GM23248 (cell line): ENCODE measurements at places on chromosomes 7 and 10. TPM values are rescaled to one million over a fixed set of nuclear protein-coding genes. Genes with fewer than 3 reads are reported as not detected.

- H3K4me1 ChIP-seq, result no peaks in the 10 kb centered on the region
- H3K27ac ChIP-seq, result no peak overlapping the region
- H3K36me3 ChIP-seq, result no peaks in the 10 kb centered on the region
- H3K27me3 ChIP-seq, result no peaks in the 10 kb centered on the region
- no peak overlapping the region for H3K4me3 ChIP-seq
Measured at GRCh38 chr7:156222611-156223010, 410.3 kb upstream of the SHH start.

DNA sequence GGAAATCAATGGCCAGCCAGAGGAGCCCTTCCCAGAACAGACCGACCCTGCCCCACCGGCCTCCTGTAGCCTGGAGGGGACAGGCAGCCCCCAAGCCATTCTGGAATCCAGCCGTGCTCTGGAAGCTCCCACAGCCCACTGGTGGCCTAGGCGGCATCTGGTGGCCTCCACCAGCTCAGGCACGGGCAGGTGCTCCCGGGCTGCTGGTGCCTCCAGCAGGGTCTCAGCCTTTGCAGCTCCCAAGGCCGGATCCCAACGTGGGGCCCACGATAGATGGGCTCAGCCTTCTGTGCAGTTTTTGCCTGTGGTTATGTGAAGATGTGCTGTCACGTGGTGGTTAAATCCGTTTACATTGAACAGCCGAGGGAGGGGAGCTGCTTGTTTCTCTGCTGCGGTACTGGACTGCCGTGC is 44.4 kb downstream of the JAKMIP3 start:
- H3K27ac ChIP-seq, result no peak overlapping the region
- no peak for DNase-seq
- no peaks in the 10 kb centered on the region for H3K36me3 ChIP-seq

YAE1 gene
- 40.5 and 43.5 TPM in 2 replicates for polyA plus RNA-seq

- H3K27me3 ChIP-seq, result no peaks in the 10 kb centered on the region
- DNase-seq, result peak; percentile 77
- 0 out of 2 replicates have a peak overlapping the region, but pooled peaks have one; percentile 1 for H3K4me3 ChIP-seq
- peaks cover 32% of the 10 kb centered on the region for H3K4me1 ChIP-seq
Measured at GRCh38 chr7:66296557-66296956, 91.4 kb downstream of the TPST1 start.

- H3K36me3 ChIP-seq, result no peaks in the 10 kb centered on the region
- no peak overlapping the region for H3K27ac ChIP-seq
- H3K27me3 ChIP-seq, result no peaks in the 10 kb centered on the region
- no peak overlapping the region for H3K4me3 ChIP-seq
Measured at GRCh38 chr10:13231190-13231589, 3.0 kb downstream of the UCMA start.

DNA sequence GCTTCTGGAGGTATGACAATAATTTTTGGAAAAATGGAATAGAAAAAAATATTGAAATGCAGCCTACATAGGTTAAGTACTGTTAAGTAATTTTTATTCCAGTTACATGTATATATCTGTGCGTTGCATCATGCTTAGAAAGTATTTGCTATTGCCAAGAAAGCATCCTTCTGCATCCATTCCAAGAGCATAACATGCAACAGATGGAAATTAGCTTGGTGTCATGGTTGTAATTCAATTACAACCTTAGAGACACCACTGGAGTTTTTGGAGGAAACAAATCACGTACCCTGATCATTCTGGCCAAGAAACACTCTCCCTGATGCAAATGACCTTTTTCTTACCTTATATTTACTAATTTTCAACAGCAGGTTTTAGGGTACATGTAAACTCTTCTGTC is 1.7 kb downstream of the AKR1B1 start:
- H3K36me3 ChIP-seq, result no peaks in the 10 kb centered on the region
- peaks cover 26% of the 10 kb centered on the region for H3K4me1 ChIP-seq
- no peak overlapping the region for H3K27ac ChIP-seq
- DNase-seq, result no peak
- H3K27me3 ChIP-seq, result no peaks in the 10 kb centered on the region
- H3K4me3 ChIP-seq, result peak overlapping the region; percentile 87; the same call in 1 of the 2 replicates

- H3K36me3 ChIP-seq, result no peaks in the 10 kb centered on the region
- peaks cover 34% of the 10 kb centered on the region for H3K4me1 ChIP-seq
- no peak overlapping the region; the same call in none of the 2 replicates for H3K27ac ChIP-seq
- H3K4me3 ChIP-seq, result peak overlapping the region; percentile 10; the same call in 1 of the 2 replicates
- DNase-seq, result peak; percentile 76
- H3K27me3 ChIP-seq, result no peaks in the 10 kb centered on the region
Measured at GRCh38 chr7:14233076-14233867, 243.8 kb upstream of the ETV1 start.
